Fibroblast of the conjunctiva (primary cell): ENCODE measurements at places on chromosomes 6 and 20.

GRCh38 chr20:52833901-52834300 lies 138.3 kb upstream of the TSHZ2 start:
- DNase-seq, result no peak

DNA sequence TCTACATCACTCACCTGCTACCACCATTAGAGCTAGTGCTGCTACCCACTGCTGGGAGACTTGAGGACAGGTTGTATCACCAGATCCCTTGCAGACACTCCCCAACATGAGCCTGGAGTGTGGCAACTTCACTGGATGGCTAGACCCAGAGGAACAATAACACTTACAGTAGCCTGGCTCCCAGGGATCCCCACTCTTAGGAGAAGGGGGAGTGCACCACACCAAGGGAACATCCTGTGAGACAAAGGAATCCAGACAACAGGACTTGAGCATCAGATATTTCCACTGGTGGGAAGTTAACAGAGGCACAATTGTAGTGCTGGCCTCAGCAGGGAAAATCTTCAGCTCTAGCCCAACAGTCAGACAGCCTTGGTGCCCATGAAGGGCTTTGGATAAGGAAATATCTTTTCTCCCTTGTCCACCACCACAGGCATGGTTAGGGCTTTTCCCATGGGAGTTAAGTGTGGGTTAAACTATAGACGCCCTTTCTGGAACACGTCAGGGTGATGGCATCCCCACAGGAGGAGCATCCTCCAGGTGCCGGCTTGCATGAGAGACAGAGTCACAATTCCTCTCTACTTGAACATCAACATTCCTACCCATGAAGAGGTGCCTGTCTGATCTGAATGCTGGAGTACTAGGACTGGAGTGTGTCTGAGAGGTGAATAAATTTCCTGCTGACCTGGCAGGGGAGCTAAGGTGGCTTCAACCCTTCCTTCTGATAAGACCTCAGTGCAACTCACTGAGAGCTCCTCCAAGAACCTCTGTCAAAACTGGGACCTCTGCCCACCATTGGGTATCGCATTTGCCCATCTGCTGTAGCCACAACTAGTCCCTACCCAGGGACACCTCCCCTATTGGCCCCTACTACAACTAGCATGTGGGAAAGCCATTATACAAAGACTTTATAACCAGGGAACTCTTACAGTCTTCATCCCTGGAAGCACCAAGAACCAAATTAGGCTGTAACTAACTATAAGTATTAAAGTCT lies 55.4 kb upstream of the SIRPG start:
- no peak for DNase-seq

GRCh38 chr20:25129908-25130307 lies 48.0 kb upstream of the VSX1 start:
- DNase-seq, result no peak

- no peak for DNase-seq
Measured at GRCh38 chr6:20370393-20370792, 31.3 kb upstream of the E2F3 start.

DNA sequence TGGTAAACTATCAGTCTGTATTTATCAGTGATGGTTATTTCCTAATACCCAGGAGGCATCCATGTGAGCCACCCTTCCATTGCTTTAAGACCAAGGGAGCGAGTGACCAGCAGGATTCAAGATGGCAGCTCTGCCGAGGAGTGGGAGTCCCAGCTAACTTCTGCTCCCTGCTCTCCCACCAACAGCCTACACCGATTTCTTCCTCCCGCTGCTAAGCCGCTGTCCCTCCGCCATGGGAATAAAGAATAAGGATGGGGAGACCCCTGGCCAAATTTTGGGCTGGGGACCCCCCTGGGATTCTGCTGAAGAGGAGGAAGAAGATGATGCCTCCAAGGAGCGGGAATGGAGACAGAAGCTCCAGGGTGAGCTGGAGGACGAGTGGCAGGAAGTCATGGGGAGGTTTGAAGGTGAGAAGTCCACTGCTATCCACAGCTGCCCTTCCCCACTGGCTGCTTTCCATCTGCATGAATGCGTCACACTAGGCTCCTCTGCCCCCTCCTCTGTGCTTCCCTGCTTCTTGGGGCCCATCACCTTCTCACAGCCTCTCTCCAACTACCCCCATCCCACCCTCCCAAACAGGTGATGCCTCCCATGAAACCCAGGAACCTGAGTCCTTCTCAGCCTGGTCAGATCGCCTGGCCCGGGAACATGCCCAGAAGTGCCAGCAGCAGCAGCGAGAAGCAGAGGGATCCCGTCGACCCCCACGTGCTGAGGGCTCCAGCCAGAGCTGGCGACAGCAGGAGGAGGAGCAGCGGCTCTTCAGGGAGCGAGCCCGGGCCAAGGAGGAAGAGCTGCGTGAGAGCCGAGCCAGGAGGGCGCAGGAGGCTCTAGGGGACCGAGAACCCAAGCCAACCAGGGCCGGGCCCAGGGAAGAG lies 10.3 kb downstream of the NFKBIL1 start:
- no peak for DNase-seq
